ENCODE measurements at places on chromosomes 3 and 15.

DNA sequence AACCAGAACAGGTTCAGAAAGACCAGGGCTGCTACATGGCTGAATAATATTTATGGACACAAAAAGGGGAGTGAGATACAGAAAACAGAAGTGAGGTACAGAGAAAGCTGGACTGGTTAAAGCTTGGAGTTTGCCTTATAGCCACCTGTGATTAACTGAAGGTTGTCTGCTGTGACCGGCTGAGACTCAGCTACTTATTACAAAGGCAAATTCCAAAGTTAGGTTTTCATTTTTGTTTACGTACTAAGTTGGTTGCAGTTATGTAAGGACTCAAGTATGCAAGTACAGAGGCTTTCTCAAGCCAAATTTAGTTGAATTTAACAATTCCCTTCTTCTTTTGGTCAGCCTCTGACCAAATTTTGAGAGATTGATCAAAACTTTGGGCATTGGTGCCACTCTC lies 264.6 kb downstream of the THSD4 start:
- DNase-seq, result no peak

DNA sequence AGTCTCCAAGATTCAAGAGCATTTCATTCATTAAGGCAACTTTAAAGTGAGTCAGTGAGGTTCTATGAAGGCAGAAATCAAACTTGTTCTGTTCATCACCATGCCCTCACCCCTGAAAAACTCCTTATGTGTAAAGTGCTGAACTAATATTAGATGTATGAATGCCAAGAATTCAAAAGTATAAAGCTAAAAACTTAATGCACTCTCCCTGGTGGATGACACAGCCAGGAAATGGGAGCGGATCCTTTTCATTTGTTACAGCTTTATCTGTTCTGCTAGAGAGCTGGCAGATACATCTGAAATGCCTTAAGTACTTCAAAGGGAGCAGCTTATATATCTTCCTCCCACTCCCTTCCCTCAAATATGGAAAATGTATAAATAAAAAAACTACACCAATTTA lies 8.2 kb downstream of the TXNRD3 start:
- no peak for DNase-seq

DNA sequence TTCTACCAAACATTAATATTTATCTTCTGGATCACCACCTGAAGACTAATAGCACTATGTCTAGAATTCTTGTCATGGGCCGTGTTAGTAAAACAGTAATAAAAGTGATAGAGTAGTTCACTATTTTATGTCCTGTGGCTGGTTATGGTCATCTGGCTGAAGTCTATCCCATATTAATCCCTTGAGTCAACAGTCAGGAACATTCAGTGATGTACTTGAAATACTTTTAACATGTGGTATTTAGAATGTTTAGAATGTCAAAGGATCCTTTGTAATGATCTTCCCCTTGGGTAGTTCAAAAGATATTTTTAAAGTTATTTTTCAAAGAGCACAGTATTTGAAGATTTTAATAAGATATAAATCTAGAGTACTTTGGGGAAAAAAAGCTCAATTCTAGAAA lies 117.0 kb downstream of the MBNL1 start:
- DNase-seq, result no peak

GRCh38 chr3:4503050-4503449 lies 9.9 kb downstream of the ITPR1 start:
- no peak for DNase-seq
